ENCODE measurements at places on chromosomes 2 and 18.
A peak's percentile ranks its signal among the peaks of the same experiment; 100 is the strongest.

- no peak for DNase-seq
Observed at GRCh38 chr18:39660141-39660540, 2094.5 kb upstream of the CELF4 start.

GRCh38 chr2:3241971-3242746, 135.5 kb downstream of the EIPR1 start:
- no peak for DNase-seq

GRCh38 chr2:80030135-80030534, 274.4 kb downstream of the LRRTM1 start:
- no peak for DNase-seq

- DNase-seq, result peak; percentile 4
Observed at GRCh38 chr2:222024932-222025880, 273.6 kb downstream of the PAX3 start.

GRCh38 chr2:76679025-76679396, 843.2 kb downstream of the LRRTM4 start:
- no peak for DNase-seq

DNA sequence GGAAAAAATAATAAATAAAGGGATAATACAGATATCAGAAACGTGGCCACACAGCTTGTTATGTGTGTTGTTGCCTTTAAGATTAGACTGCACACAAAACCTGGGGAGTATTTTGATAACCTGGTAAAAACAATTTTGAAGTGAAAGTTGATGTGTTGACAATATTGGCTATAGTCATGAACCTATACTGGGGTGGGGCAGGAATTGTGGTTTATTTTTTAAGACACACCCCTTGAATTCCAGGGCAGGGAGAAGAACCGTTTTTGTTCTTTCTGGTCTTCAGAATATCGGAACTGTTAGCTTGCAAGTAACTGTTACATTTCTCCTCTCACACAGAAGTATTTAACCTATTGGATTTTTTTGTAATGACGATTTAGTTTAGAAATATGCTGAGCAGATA, 80.4 kb downstream of the LIMS1 start:
- DNase-seq, result no peak

DNA sequence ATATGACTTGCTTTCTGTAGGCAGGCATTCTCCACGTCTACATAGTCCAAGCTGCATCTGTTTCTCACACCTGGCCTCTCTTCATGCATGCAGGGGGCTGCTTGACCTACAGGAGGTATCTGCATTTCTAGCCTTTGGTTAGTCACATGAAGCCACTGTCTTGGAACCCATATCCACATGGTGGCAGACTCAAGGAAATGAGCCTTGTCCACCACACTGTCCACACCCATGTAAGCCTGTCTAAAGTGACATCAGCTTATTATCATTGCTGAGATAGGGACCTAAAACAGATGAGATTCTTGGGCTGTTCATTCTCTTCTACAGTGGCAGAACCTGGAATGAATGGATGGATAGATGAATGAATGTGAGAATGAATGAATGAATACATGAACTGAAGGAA, 160.4 kb downstream of the DOCK10 start:
- no peak for DNase-seq

- no peak for DNase-seq
Observed at GRCh38 chr2:8481463-8482009, 200.3 kb upstream of the ID2 start.

DNA sequence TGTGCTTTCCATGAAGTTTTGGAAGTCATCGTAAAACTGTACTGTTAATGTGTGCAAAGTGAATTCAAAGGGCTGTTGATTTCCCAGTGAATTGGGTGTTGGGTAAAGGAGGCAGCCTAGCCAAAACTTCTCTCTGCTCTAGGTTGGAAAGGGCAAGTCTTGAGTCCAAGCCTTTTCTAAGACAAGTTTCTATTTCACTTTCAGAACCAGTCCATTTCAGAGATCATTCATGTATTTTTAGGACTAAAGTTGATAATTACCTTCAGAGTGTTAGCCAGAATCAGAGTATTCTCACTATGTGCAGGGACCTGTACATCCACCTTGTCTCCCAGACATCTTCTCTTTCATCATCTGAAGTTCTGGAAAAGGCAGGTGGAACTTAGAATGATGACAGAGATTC, 636.1 kb upstream of the KLHL29 start:
- no peak for DNase-seq

DNA sequence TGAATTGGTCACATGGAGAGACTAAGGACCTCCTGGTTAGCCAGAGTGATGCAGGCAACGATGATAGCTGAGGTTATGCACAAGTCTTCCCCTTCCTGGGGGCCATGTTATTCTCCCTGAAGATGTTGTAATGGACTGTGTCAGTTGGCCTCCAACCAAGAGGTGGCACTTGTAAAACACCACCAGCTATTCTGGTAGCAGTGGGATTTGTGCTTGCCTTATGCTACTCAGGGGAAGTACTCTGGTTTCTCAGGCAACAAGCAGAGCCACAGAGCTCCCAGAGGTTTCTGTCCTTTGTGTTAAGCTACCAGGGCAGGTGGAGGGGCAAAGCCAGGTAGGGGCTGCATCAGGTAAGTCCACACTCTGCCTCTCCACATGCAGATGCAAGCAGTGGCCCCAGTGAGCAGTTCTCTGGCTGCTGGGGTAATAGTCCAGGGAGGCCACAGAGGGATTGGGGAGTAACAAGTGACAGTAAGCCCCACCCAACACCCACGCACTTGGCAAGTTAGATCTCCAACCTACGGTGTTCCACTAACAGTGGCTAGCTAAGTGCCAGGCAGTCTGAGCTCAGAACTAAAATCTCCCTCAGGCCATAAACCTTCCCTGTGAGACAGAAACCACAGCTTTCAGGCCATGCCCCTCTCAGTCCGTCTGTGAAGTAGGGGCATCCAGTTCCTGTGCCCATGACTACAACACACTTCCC, 99.7 kb downstream of the RND3 start:
- no peak for DNase-seq

DNA sequence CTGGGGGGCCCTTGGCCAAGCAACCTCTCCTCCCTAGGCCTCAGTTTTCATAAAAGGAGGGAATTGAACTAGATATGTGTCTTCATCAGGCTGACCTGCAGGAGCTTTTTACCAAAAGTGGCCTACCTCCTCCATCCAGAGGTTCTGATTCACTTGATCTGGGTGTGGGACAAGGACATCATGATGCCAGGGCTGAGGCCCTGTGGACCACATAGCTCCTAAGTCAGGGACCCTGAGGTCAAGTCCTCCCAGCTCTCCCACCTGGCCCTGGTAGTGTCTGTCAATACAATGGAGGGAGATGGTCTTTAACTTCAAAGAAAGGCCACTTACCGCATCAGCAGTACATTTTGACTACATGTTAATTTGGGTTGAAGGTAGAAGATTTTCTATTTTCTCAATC, 10.4 kb downstream of the IL1RN start:
- no peak for DNase-seq

DNA sequence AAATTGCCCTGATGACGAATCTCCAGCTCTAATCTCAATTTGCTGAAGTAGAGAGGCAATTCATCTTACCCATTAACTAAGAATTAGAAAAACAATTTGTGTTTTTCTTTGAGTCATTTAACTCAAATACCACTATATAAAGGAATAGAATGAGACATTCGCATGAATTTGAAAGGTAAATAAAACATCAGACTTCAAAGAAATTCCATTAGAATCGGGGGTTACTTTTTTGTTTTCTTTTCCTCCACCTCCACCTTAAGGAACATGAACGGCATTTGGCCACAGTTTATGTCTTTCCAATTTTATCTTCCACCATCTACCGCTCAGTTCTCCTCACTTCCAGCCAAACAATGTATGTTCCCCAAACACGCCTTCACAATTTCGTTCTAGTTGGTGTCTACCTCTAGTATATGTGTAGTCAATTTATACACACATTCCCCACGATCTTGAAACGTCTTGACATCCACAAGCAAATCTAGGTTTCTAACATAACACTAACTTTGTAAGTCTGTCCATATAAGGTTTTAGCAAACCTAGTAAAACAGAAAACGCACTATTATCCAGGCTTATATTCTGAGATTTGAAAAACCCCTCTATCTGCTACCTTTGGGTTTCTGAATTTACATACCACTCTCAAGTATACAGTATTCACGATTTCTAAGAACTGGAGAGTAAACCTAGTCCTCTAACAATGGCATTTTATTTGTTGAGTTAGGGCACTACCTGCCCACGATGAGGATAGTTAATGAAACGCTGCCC, 1.2 kb upstream of the SMCHD1 start:
- DNase-seq, result no peak

DNA sequence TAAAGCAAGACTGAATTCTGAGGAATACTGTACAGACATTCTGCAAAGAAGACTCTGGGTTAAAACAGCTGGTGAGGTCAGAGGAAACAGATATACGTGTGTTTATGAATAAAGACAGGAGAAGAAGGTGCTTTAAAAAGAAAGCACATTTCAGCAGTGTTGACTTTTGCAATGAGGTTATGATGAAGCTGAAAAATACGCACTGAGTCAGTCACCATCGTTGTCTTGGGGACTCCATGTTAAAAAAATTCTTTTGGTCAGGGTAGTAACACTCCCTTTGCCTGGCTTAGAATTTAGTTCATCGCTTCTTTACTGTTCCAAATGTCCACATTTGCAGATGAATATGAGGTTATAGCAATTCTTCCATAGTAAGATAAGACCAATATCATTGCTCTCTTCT, 1049.0 kb downstream of the TSN start:
- no peak for DNase-seq

DNA sequence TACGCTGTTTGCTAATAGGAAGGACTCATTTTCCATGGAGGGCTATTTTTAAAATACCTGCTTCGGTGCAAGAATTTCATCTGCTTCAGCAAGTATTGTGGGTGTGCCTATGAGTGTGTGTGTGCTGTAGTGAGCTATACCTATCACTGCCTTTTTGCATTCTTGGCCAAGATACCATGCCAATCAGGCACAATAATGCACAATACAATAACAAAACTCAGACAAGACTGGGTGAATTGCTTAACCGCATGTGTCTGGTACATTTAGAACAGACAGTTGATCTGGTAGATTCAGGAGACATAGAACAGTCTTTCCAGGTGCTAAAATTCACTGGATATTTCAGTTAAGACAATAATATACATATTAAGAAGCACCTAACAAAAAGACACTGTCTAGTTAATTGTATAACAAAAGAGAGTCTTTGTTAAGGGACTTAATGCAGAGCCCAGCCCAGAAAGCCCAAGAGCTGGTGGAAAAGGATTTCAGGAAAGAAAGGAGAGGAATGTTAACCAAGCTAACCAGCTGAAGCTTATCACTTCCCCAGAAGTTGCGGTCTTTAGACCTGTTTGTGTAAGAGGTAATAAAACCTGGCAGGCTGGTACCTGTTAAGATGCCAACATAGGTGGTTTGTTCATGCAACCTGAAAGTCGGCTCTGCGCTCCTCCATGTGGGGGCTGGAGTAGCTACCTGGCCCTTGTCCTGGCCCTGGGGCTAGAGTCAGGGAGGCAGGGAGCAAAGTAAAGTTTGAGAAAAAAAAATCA, 153.3 kb upstream of the RBMS1 start:
- DNase-seq, result no peak

DNA sequence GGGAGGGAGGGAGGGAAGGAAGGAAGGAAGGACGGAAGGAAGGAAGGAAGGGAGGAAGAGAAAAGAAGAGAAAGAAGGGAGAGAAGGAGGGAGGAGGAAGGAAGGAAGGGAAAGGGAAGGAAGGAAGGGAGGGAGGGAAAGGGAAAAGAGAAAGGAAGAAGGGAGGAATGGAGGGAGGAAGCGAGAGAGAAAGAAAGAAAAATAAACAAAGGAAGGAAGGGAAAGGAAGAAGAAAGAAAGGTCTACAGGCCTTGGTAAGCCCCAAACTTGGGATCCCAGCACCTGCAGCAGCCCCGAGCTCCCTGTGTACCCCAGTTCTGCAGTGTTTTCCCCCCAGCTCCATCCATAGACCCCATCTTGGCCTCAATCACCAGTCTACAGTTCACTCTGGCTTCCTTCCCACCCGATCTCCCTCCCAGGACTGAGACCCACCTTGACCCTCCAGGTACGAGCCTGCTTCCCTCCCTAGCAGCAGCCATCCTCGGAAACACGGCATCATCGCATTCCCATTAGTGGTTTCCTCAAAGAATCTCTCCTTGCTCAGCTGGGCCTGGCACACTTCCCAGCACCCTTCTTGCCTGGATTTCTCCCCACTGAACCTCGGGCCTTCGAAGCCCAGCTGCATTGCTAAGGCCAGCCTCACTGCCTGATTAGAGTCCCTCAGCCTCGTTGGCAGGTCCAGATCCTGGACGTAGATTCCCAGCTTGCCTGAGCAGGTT, 46.1 kb upstream of the SH3BP4 start:
- no peak for DNase-seq

- DNase-seq, result no peak
Observed at GRCh38 chr18:67134911-67135310, 381.6 kb downstream of the DSEL start.

- DNase-seq, result no peak
Observed at GRCh38 chr2:241460631-241461030, 47.8 kb downstream of the STK25 start.

DNA sequence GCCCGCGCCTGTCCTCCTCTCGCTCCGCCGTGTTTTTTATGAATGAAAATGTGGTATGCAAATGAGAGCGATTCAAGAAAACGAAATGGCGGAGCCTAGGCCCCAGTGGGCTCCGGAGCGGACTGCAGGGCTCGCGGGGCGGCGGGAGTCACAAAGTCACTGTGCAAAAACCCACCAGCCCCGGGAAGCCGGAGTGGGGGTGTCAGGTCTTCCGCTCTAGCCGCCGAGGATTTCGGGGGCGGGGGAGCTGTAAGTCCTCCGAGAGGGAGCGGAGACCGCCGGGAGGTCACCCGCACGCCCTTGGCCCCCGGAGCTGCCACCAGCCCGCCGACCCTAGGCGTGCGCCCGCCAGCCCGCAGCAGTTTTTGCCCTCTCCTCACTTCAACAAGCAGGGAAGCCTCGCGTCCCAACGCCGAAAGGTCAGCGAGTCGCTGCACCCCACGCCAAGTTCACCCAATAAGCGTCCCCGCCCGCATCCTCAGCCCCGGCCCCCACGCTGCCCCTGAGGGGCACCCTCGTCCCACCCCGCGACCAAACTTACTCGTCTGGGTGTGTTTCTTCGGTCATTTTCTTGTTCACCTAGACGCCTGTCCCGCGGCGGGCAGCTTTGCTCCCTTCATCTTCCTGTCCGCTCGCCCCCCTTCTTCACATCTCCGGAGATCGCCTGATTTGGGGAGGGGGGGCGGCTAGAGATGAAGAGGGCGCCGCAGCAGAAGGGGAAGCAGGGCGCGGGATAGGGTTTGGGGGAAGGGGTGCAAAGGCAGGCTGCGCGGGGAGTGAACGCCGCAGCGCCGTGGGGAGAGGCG, 775 bp downstream of the SPRED2 start:
- DNase-seq, result no peak

GRCh38 chr18:32867936-32868335, 95.1 kb upstream of the KLHL14 start:
- no peak for DNase-seq

GRCh38 chr2:100178085-100178788, 35.8 kb upstream of the AFF3 start:
- DNase-seq, result no peak

DNA sequence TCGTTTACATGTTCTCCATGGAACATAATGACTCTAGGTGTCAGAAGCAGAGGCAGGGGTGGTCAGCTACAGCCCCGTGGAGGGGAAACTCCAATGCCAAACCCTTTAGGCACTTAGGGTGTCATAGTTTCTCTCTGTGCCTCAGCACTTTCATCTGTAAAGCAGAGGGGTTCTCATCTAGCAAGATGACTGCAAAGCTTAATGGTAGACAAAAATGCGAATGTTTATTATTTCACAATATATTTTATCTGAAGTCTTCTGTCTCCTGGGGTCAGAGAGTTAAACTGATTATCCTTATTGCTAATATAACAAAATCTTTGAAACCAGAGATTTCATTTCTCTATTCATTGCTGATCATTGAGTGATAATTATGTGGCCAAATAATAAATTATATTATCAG, 522.5 kb downstream of the TSN start:
- no peak for DNase-seq

GRCh38 chr18:24674605-24675004, 214.2 kb downstream of the HRH4 start:
- no peak for DNase-seq

All from amniotic stem cell (primary cell).